ENCODE measurements at places on chromosomes 13 and 19. TPM values are rescaled to one million over a fixed set of nuclear protein-coding genes. Genes with fewer than 3 reads are reported as not detected.

The ZFR2 gene
- polyA plus RNA-seq = 0.38 TPM

The ZNF492 gene
- polyA plus RNA-seq = 0.11 TPM

The ZFP82 gene
- 14.9 TPM for polyA plus RNA-seq

The ZNF227 gene
- polyA plus RNA-seq = 16.4 TPM

The KCNJ14 gene
- polyA plus RNA-seq = 0.48 TPM

The WDR87 gene
- not detected for polyA plus RNA-seq

The FCAR gene
- polyA plus RNA-seq = 0.15 TPM

The CATSPERD gene
- polyA plus RNA-seq = not detected

The ZNF667 gene
- 0.74 TPM for polyA plus RNA-seq

The NR1H2 gene
- polyA plus RNA-seq = 130 TPM

The FBXO27 gene
- 0.38 TPM for polyA plus RNA-seq

The OR7G1 gene
- not detected for polyA plus RNA-seq

The ZNF583 gene
- polyA plus RNA-seq = 10.1 TPM

The B3GLCT gene
- polyA plus RNA-seq = 6.0 TPM

The PSG6 gene
- not detected for polyA plus RNA-seq

The PAK4 gene
- polyA plus RNA-seq = 3.7 TPM

The PBX4 gene
- polyA plus RNA-seq = 4.1 TPM

The LGALS14 gene
- polyA plus RNA-seq = not detected

The SPRED3 gene
- polyA plus RNA-seq = not detected

The ALOX5AP gene
- polyA plus RNA-seq = 208 TPM

The UBE2L5 gene
- polyA plus RNA-seq = not detected

The CNN1 gene
- polyA plus RNA-seq = not detected

The MIER2 gene
- 7.5 TPM for polyA plus RNA-seq

The SIGLEC12 gene
- polyA plus RNA-seq = 1.1 TPM

The CKM gene
- polyA plus RNA-seq = not detected

The EFNB2 gene
- 0.10 TPM for polyA plus RNA-seq

The ZNF627 gene
- 7.7 TPM for polyA plus RNA-seq

The ATP5F1D gene
- 339 TPM for polyA plus RNA-seq

The ARHGEF7 gene
- polyA plus RNA-seq = 15.5 TPM

The JSRP1 gene
- 4.3 TPM for polyA plus RNA-seq

The ZNF772 gene
- polyA plus RNA-seq = 1.1 TPM

The SLC25A41 gene
- not detected for polyA plus RNA-seq

The ZNF835 gene
- polyA plus RNA-seq = 6.0 TPM

All from IgD-negative memory B cell (primary cell).